Activated CD4-positive, alpha-beta memory T cell treated with anti-CD3 and anti-CD28 coated beads, Interleukin-2, amount 10 ng/mL, durations not matched to agents 7 days and 5 days (primary cell): ENCODE measurements at places on chromosomes 3 and 15. TPM values are rescaled to one million over a fixed set of nuclear protein-coding genes. Genes with fewer than 3 reads are reported as not detected.
A peak's percentile ranks its signal among the peaks of the same experiment; 100 is the strongest.

DNA sequence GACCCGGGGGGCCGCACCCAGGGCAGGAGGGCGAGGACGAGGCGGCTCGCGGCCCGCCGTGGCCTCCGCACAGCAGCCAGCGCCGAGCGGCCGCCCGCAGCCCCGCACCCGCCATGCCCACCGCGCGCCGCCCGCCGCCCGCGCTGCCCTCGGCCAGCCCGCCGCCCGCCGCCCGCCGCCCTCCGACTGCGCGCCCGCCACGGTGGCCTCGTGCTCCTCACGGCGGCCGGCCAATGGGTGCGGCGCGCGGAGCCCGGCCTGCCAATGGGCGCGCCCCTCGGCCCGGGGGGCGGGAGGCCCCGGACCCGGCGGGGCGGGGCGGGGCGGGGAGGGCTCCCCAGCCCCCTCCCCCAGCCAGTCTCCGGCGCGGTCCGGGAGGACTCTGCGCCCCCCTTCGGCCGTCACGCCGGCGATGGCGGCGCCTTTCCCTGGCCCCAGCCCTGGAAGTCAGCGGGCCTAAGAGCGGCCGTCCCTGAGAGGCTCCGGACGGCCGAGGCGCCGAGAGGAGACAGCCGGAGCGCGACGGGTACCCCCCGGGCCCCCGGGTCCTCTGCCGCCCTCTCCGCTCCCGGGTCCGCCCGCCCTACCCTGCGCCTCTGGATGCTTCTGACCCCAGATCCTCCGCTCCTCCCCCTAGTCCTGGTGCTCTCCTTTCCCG is at the start of gene NT5DC2:
Gene NT5DC2, minus strand, starts transcription at position 235 of the 658 bp plus-strand sequence. Its CDS starts 120 bp downstream, at position 115.
- DNase-seq: peak; percentile 76

HMG20A gene
- 45.1 TPM for total RNA-seq

- DNase-seq: no peak
Measured at GRCh38 chr3:35528728-35529127, 110.6 kb upstream of the ARPP21 start.

BFSP2 gene
- total RNA-seq: 0.55 TPM

TICRR gene
- 18.2 TPM for total RNA-seq

TLR9 gene
- 0.55 TPM for total RNA-seq

CCDC9B gene
- total RNA-seq: 2.6 TPM

GOLGA8G gene
- not detected for total RNA-seq

DNA sequence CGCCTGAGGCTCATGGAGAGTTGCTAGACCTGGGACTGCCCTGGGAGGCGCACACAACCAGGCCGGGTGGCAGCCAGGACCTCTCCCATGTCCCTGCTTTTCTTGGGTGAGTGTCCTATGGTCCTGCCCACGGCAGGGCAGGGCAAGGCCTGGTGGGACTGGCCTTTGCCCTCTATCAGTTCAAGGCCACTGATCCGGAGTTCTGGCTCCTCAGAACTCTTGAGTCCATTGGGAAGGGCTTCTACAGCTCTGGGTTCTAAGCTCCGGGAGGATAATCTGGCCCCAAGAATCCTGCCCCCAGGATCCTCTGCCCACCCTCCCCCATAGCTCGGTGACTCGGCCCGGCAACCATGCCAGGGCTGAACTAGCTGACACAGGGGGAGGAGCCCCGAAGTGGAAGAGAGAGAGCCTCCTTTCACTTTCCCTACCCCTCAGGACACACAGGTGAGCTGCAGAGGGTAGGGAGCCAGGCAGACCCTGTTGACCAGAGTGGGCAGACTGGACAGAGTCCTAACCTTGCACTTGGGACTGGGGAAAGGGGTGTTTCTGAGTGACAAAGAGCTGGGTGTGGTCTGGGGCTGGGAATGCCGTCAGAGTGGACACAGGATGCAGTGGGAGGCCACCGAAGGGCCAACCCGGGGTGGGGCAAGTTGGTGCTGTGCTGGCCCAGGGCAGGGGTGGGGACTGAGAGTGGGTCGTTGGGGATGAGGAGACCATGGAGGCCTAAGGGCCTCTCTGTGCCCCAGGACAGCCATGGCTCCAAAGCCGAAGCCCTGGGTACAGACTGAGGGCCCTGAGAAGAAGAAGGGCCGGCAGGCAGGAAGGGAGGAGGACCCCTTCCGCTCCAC is 664 bp downstream of the PARP3 start:
- peak; percentile 68 for DNase-seq

PLA2G4E gene
- not detected for total RNA-seq
